ENCODE measurements at places on chromosomes 1 and 21.

DNA sequence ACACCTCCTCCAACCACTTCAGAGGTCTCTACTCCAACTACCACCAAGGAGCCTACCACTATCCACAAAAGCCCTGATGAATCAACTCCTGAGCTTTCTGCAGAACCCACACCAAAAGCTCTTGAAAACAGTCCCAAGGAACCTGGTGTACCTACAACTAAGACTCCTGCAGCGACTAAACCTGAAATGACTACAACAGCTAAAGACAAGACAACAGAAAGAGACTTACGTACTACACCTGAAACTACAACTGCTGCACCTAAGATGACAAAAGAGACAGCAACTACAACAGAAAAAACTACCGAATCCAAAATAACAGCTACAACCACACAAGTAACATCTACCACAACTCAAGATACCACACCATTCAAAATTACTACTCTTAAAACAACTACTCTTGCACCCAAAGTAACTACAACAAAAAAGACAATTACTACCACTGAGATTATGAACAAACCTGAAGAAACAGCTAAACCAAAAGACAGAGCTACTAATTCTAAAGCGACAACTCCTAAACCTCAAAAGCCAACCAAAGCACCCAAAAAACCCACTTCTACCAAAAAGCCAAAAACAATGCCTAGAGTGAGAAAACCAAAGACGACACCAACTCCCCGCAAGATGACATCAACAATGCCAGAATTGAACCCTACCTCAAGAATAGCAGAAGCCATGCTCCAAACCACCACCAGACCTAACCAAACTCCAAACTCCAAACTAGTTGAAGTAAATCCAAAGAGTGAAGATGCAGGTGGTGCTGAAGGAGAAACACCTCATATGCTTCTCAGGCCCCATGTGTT lies 66.6 kb downstream of the TPR start:
- DNase-seq: no peak

GRCh38 chr21:46347791-46348381 lies 23.9 kb downstream of the PCNT start:
- DNase-seq: no peak

GRCh38 chr1:220219136-220219442 lies 53.2 kb downstream of the RAB3GAP2 start:
- no peak for DNase-seq

DNA sequence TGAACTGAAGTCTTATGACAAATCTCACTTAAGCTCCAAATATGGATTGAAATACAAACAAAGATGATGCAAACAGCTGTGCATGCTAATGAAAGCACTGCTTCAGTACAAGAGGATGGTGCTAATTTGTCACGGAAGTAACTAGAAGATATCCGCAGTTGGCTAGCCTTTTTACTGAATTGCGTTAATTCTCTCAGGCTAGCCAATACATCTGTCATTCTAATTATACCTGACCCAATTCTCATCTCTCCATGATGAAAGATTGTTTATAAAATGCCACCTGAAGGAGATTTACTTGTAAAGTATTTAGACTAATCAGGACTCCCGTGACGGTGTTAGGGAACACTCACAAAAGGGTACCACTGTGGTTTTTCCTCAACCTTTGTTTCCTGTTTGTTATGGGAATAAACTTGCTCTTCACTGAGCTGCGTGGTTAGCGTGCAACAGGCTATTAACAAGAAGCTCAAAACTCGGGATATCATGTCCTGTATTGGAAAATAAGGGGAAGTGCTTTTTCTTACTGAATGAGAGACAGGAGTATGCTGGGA lies 162.5 kb downstream of the APP start:
- DNase-seq: no peak

GRCh38 chr1:228941666-228942065 lies 206.4 kb downstream of the RHOU start:
- no peak for DNase-seq

GRCh38 chr1:46677339-46677738 lies 5.7 kb downstream of the TEX38 start:
- DNase-seq: no peak

DNA sequence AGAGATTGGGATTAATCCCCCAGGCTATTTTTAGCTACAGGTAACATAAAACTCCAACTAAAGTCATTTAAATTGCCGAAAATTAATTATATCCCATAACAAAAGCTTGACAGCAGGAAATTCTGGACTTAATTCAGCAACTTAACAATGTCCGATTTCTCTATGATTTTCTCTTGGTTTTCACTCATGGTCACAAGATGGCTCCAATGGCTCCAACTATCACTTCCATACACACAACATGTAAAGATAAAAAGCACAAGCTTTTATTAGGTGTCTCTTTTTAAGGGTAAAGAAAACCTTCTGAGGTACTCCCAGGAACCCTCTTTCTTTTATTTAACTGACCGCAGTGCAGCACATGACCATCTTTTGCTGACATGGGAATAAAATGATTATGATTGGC lies 363.5 kb upstream of the PTBP2 start:
- no peak for DNase-seq

DNA sequence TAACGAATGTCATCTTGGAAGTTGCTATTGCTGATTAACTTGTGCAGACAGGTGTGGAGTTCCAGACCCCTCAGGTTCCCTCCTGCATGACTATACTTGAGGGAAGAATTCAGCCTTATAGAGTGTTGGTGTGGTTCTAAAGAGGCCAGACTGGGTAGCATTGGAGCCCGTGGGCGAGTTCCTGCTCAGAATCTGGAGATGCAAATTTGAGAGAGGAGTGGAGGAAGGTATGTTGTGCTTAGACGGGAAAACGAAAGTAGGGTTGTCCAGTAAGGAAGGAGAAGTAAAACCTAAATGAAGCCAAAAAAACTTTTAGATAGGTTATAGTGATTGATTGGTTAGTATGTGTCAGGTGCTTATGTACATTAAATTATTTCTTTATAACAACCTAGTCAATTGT lies 79.2 kb downstream of the ZNF326 start:
- no peak for DNase-seq

Measured in effector CD4-positive, alpha-beta T cell (primary cell).